Frontal cortex (tissue), 4 donors: ENCODE measurements at places on chromosomes 16 and 17.

DNA sequence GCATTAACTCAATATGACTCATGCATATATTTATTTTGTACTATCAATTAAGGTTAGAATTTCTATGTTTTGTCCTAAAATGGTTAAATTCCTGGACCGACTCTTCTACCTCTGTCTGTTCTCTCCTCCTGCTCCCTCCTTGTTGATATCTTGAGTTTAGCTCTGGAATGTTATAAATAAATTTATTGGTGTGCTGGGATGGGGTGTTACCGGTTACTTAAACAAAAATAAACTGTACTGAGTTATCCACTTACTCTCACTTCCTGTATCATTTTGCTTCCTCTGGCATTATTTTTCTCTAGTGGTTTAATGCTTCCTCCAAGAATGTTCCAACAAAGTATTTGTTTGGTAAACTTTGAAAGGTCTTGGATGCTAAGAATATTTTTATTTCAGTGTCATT is 120.1 kb downstream of the ABCA8 start:
- DNase-seq: no peak

DNA sequence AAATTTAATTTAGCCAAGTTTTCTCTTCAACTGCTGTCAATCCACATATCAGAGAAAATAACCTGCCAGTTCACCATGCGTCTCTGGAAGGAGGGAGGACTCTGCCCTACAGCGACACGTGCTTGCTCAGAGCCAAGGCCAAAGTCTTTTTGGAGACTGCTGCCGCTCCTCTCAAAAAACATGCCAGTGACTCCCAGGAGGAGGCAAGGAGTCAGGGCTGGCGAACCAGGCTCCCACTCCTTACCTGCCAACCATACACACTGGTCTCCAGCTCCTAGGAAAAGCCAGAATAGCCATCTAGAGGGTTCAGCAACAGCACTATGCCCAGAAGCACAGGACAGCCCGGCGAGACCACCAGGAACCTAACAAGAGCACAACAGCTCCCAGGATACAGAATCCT is 73.0 kb downstream of the ANKRD11 start:
- DNase-seq: no peak

DNA sequence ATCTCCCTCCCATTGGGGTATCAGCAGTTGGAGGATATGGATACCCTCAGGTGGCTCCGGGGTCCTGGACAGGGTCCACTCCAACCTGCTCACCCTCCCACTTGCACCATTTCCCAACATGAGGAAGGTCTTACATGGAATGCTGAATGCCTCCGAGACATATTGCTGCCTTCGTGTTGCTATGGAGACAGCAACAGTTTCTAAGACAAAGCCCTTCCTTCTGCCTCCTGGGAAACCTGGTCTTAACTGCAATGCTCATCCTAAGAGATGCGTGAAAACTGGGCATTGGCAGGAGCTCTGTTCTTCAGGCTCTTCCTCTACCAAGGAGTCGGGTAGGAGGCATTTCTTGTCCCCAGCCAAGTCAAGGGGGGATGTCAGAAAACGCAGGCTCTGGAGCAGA is 45.2 kb downstream of the ST3GAL2 start:
- DNase-seq: no peak

DNA sequence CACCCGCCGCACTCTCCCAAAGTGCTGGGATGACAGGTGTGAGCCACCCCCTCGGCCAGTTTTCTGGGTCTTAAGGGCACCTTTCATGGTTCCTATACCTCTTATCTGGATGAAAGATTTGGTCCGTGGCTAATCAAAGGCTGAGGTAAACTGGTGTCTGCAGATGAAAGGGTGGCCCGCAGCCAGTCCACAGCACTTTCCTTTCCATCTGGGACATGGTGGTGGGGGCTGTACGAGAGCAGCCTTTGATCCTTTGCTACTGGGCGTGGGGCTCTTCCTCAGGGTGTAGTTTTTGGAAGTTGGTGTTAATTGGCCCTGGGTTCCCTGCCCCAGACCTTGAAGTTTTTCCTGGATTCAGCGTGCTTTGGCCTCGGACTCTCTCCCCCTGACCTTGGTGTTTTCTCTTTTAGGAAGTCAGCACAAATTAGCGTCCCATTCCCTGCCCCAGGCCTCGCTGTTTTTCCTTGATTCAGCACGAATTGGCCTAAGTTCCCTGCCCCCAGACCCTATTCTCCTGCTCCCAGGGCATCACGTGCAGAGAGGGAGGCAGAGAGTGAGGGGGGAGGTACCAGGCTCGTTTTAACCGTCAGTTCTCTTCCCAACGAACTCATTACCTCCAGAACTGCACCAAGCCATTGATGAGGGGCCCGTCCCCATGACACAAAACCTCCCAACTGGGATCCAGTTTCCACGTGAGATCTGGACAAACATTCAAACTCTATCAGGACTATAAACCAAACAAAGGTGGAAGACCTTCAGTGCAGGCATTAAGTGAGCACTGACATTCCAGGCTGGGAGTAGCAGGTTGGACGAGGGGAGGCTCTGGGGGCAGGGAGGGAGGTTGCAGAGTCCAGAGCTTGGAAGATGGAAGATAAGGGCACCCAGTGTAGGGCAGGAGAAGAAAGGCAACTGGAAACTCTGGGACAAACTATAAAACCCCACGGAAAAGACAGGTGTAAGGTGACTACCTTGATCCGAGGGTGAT is 11.6 kb downstream of the DPEP1 start:
- no peak for DNase-seq
